ENCODE measurements at places on chromosomes 1 and 21. TPM values are rescaled to one million over a fixed set of nuclear protein-coding genes. Genes with fewer than 3 reads are reported as not detected.
A peak's percentile ranks its signal among the peaks of the same experiment; 100 is the strongest.

Gene KLHDC9
- total RNA-seq, result 5.3 TPM

GRCh38 chr21:40845441-40845995 lies 1.4 kb downstream of the DSCAM start:
- no peak for DNase-seq

GRCh38 chr1:3683992-3684391 lies 31.7 kb downstream of the TP73 start:
- no peak for DNase-seq

DNA sequence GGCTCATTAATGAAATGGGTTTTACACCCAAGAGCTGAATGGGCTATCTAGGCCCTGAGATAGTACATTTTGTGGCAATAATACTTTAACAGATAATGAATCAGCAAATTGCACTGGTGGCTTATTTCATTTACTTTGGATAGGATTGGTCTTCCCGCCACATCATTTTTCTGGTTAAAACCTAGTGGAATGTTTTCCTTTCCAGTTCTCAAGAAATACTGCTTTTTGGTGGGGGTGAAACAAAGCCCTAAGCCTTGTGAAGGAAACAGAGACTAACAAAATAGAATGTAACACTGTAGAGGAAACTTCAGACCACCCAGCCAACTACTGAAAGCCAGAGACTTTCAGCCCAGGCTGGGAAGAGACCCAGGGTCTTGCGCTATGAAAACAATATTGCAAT lies 172.2 kb downstream of the HHIPL2 start:
- no peak for DNase-seq

DNA sequence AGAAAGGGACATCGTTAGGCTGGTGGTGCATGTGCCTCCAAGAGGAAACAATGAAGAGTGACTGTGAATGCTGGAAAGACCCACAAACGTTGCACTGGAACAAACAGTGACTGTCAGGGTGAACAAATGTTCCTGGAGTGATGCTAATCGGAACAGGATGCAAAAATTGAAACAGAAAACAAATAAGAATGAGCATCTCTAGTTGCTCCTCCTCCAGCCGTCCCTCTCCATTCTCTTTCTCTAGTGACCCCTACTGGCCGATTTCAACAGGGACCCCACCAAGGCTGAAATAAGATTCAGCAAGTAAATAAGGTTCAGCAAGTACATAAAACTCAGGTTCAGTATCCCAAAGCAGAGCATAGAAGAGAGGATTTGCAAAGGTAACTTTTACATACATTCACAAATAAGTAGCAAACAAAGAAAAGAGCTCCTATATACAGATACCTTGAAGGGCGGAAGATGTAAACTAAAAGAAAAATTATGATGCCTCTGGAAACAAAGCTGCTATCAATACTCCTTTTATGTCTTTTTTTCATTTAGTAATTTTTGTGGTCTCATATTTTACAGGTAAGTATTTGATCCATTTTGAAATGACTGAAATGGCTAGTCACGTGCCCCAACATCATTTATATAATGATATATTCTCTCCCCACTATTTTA lies 836.1 kb upstream of the ADAMTS5 start:
- DNase-seq, result peak; percentile 26

Gene ADAMTS4
- total RNA-seq, result 0.14 TPM

GRCh38 chr21:22225299-22225698 lies 1227.1 kb downstream of the NCAM2 start:
- no peak for DNase-seq

Gene CSMD2
- total RNA-seq, result not detected

GRCh38 chr1:115630342-115630741 lies 11.4 kb upstream of the VANGL1 start:
- DNase-seq, result no peak

GRCh38 chr1:14304381-14304865 lies 294.1 kb upstream of the KAZN start:
- DNase-seq, result no peak

GRCh38 chr1:8031176-8031785 lies 5.2 kb upstream of the ERRFI1 start:
- no peak for DNase-seq

Gene PRKAB2
- total RNA-seq, result 43.3 TPM

DNA sequence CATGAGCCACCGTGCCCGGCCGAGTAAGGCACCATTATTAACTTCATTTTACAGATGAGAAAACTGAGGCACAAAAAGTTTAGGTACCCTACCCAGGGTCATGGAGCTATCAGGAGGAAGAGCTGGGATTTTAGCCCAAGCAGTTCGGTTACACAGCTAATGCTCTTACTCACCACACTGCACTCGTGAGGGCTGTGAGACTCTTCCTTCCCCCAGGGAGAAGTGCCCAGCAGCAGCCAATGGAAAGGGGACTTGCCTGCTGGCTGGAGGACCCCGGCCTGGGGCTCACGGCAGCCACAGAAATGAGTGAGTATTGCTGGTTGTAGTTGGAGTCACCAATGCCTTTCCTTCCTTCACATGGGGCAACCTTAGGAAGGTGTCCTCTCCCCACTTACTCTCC lies 5.2 kb upstream of the CSF1 start:
- no peak for DNase-seq

Gene KIAA1614
- 0.20 TPM for total RNA-seq

DNA sequence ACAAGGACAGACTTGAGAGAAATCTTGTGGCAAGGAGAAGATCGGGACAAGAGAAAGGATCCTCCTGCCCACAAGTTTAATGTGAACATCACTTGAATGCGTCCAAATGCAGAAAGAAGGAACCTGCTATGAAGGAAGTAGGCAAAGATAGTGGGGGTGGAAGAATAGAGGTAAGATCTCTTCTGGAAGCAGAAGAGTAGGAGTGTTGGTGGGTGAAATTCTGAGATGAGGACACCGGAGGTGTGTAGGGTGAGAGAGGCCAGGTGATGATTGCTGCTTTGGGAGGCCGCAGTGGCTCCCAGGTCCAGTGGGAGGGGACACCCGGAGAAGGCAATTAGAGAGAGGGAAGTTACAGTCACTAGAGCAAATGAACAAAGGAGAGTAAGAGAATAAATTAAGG lies 6.8 kb downstream of the RYR2 start:
- DNase-seq, result no peak

- no peak for DNase-seq
These were observed 4.5 kb downstream of the DESI2 start for GRCh38 chr1:244657421-244657820.

DNA sequence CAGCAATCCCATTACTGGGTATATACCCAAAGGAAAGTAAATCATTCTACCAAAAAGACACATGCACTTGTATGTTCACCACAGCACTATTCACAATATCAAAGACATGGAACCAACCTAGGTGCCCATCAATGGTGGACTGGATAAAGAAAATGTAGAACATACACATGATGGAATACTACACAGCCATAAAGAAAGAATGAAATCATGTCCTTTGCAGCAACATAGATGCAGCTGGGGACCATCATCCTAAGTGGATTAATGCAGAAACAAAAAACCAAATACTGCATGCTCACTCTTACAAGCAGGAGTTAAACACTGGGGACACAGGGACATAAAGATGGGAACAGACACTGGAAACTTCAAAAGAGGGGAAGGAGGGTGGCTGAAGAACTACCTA lies 8.7 kb downstream of the ANP32E start:
- DNase-seq, result no peak

DNA sequence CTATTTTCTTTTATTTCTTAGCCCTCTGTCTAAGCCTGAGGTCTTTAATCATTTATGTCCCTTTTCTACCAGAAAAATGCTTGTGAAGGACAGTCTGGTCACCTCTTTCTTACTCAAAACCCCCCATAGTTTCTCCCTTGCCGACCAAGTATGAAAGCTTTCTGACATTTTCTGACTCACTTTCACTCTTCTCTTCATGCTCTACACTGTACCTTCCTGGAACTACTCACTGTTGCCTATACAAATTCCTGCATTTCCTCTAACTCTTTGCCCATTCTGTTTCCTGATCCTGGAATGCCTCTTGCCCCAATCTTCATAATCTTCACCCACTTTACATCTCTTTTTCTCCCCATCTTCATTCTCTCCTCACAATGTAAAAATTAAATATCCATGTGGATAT lies 380.0 kb downstream of the HHIPL2 start:
- no peak for DNase-seq

DNA sequence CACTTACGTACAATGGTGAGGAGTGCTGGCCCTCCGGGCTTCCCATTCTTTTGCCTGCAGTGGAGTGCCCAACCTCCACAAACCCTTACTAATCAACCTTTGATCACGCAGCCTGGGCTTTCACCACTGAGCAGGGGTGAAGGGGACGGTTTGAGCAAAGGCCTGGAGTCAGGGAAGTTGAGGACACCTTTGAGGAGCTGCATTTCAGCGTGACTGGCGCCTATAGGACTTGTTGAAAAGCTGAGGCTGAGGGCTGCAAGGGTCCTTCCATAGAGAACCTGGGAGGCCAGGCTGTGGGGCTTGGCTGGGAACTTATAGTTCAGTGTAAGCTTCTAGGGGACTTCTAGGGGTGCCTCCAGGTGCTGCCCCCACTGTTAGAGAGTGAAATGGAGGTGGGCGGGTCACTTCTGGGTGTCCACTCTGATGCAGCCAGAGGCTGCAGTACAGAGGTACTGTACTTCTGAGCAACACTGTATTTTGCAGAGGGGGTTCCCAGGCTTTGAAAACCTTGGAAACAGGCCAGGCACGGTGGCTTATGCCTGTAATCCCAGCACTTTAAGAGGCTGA lies 9.8 kb downstream of the SYTL1 start:
- DNase-seq, result no peak

Gene TLR5
- total RNA-seq, result 0.05 TPM

- DNase-seq, result no peak
These were observed 4.4 kb upstream of the PIK3C2B start for GRCh38 chr1:204498981-204499380.

Gene CFHR3
- 5.0 TPM for total RNA-seq

DNA sequence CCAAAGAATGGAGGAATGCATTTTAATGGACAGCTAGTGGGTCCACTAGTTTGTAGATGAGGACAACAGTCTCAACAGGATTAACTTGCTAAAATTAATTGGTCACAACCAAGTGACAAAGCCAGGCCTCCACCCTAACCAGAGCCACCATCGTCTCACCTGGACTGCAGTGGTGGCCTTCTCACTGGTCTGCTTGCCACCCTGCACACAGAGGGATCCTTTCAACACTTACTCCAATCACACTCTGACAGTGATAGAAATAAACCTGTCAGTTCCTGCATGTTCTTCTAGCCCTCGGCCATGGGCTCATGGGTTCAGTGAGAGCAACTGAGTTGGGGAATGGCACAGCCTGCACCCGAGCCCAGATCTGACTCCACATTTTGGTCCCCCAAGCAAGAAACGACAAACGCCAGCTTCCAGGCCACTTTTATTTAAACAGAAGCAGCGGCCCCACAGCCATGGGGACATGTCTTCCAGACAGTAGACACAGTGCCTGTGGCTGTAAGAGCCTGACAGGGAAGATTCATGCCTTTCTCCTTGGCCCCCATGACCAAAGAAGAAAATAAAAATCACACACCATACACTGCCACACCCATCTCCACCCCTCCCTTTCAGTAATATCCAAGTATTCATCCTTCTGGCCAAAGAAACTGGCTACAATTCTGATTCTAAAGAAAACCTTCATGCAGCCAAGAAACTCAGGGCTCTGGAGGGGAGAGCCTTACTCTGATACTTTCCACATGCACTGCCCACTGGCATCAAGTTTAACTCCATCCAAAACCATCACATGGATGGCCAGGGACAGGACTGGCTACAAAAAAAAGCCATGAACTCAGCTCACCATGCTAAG lies 37.6 kb downstream of the DHCR24 start:
- DNase-seq, result no peak

- no peak for DNase-seq
These were observed 203.1 kb downstream of the NFIA start for GRCh38 chr1:61285371-61285885.

DNA sequence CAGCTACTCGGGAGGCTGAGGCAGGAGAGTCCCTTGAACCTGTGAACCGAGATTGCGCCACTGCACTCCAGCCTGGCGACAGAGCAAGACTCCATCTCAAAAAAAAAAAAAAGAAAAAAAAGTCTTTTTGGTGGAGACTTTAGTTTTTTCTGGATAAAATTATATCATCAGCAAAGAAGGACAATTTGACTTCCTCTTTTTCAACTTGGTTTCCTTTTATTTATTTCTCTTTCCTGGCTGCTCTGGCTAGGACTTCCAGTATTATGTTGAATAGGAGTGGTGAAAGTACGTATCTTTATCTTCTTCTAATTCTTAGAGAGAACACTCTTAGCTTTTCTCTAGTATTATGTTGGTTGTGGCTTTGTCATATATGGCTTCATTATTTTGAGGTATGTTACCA lies 130.8 kb downstream of the PCBP3 start:
- DNase-seq, result no peak

Gene APOBEC4
- not detected for total RNA-seq
